ENCODE measurements at places on chromosomes 6 and 20.

- DNase-seq: no peak
These were observed 3.4 kb upstream of the DLL1 start for GRCh38 chr6:170294298-170294730.

DNA sequence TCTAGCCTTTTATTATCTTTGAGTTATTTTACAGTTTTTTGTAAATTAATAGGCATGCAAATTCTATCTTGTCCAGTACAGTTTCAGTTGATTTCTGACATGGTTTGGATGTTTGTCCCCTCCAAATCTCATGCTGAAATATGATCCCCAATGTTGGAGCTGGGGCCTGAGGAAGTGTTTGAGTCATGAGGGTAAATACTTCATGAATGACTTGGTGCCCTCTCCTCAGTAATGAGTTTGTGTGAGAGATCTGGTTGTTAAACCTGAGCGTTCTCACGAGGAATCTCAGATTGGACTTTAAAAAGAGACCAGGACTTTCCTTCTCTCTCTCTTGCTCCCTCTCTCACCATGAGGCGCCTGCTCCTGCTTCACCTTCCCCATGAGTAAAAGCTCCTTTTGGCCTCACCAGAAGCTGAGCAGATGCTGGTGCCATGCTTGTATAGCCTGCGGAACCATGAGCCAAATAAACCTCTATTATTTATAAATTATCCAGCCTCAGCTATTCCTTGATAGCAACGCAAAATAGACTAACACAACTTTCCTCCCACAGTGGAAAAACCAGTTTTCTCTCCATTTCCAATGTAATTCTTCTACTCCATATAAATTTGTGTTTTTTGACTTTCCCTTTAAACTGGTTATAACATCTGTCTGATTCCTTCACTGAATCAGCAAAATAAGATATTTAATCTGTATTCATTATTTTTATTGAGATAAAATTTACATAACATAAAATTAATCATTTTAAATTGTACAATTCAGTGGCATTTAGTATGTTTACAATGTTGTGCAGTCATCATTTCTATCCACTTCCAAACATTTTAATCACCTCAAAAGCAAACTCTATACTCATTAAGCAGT lies 78.7 kb upstream of the PRSS16 start:
- no peak for DNase-seq

- peak; percentile 67 for DNase-seq
These were observed 296.3 kb downstream of the LRFN2 start for GRCh38 chr6:40290816-40291215.

- DNase-seq: no peak
These were observed 8.2 kb downstream of the PPP1R14C start for GRCh38 chr6:150150821-150151646.

GRCh38 chr6:129686941-129687627 lies 22.9 kb downstream of the ARHGAP18 start:
- no peak for DNase-seq

GRCh38 chr20:19926591-19926990 lies 90.6 kb upstream of the NAA20 start:
- no peak for DNase-seq

GRCh38 chr20:37630993-37631392 lies 62.8 kb upstream of the CTNNBL1 start:
- no peak for DNase-seq

DNA sequence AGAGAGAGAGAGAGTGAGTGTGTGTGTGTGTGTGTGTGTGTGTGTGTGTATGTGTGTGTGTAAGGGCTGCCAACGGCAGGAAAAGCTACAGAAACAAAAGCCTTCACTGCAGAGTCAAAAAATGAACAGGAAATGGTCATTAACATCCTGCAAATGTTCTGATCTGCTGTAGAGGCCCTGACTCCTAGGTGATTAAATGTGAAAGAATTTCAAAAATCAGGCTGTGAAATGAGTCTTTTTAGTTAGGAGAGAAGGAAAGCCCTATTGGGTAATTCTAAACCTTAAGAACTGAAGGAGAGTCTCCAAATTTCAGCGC lies 166.5 kb upstream of the MYLIP start:
- DNase-seq: no peak

DNA sequence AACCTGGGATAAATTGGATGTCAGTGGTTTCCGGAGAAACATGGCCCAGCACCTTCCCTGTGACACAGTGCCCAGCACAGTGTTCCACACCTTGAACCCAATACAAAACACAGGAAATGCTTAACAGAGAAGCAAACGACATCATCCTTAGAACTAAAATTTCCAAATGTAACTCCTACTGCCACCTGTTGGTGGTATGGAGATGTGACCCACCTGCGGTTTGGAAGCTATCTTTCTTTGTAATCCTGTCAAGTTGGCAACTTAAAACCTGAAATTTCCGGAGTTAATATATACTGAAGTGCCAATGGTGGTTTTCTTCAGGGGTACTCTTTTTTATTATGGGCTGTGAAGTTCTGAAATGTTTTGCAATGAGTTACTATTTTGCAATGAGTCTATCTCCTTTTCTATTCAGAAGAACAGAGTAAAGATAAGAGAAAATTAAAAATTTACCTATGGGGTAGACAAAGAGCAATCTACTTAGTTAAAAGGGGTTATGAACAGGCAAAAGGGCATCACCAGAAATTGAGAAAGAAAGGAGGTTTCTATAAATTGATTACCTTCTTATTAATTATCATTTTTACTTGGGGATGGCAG lies 658.8 kb downstream of the PTPRT start:
- no peak for DNase-seq

DNA sequence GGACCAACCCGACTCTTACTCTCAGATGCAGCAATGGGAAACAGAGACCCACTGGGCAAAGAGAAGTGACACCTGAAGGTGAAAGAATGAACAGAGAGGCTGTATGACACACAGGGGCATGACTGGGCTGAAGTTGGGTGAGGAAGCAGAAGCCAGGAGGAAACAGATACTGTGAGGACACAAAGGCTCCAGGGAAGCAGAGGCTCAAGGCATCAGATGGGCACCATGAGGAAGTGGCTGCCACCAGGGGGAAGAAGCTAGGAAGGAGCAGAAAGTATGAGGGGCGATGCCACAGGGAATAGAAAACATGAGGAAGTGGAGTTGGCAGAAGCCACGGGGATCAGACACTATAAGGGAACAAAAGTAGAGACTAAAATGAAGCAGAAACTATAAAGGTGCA lies 30.9 kb upstream of the OCSTAMP start:
- DNase-seq: no peak

- no peak for DNase-seq
These were observed 91.1 kb downstream of the UST start for GRCh38 chr6:148837941-148838340.

DNA sequence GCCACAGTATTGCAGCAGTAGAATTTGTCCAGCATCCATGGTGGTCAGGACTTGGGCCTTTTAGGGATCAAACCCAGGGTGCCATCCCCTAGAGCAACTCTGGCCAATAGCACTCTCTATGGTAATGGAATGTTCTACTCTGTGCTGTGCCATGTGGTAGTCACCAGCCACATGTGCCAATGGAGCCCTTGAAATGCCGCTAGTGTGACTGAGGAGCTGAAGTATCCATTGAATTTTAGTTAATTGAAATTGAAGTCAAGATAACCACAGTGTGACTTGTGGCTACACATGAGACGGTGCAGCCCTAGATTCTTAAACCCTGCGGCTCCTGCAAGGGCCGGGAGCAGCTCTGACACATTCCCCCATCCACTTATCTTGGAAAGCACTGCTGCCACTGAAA lies 54.6 kb downstream of the SLC2A10 start:
- no peak for DNase-seq

GRCh38 chr20:47969426-47969825 lies 184.1 kb upstream of the SULF2 start:
- DNase-seq: no peak

DNA sequence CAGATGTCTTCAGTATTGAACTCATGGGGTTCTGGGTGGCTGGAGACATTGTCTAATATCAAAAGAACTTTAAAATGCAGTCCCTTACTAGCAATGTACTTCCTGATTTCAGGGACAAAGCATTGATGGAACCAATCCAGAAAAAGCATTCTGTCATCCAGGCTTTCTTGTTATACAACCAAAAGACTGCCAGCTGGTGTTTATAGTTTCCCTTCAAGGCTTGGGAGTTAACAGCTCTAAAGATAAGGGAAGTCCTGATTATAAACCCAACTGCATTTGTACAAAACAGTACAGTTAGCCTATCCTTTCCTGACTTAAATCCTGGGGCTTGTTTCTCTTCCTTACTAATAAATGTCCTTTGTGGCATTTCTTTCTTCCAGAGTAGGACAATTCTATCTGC lies 160.0 kb downstream of the COL21A1 start:
- no peak for DNase-seq

GRCh38 chr20:41278936-41279335 lies 38.6 kb downstream of the ZHX3 start:
- DNase-seq: no peak

DNA sequence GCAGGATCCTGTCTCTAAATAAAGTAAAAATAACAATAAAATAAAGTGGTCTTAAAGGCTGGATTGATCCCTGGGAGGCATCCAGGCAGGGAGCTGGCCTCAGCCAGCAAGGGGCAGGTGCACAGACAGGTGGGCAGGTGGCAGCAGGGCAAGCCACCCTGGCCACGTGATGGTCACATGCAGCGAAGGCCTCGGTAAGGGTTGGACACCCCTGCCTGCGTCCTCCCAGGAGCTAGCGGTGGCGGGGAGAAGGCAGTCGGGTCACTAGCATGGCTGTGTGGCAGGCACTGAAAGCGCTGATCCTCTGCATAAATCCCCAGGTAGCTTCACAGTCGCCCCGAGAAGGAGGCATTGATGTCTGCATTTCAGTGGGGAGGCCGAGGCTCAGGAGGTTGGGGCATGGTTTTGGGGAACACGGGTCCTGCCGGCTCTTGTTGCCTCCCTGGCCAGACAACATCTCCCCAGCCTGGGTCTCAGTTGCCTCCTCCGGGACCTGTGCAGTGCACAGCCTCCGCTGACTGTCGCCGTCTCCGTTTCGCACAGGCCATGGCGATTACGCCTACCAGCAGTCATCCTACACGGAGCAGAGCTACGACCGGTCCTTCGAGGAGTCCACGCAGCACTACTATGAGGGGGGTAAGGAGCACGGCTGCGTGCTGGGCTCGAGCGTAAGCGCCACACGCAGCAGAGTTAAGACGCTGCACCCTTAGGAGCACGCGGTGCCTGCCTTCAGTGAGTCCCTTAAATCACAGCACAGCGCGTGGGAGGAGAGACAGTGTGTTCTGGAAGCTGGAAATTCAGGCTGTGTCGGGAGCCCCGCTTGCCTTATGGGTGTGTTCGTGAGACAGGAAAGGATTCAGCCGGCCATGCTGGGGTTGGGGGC lies 17.7 kb upstream of the MTG2 start:
- no peak for DNase-seq

DNA sequence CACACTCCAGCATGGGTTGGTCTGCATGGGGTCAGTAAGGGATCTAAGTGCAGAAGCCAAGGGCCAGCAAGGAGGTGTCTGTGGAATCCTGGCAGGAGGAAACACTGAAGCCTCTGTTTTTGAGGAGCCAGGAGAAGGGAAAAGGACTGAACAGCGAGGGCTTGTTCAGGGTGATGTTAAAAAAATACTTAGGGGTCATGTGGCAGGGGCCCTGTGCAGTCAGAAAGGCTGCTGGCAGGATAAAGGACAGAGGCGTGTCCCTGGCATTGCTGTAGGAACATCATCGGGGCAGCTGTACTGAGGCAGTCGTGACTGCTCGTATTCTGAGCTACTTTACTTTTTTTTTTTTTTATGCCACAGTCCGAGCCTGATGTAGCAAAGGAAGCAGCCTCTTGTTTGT lies 127.1 kb upstream of the ZFP64 start:
- no peak for DNase-seq

- DNase-seq: no peak
These were observed 106.6 kb upstream of the BTN3A2 start for GRCh38 chr6:26258212-26258977.

DNA sequence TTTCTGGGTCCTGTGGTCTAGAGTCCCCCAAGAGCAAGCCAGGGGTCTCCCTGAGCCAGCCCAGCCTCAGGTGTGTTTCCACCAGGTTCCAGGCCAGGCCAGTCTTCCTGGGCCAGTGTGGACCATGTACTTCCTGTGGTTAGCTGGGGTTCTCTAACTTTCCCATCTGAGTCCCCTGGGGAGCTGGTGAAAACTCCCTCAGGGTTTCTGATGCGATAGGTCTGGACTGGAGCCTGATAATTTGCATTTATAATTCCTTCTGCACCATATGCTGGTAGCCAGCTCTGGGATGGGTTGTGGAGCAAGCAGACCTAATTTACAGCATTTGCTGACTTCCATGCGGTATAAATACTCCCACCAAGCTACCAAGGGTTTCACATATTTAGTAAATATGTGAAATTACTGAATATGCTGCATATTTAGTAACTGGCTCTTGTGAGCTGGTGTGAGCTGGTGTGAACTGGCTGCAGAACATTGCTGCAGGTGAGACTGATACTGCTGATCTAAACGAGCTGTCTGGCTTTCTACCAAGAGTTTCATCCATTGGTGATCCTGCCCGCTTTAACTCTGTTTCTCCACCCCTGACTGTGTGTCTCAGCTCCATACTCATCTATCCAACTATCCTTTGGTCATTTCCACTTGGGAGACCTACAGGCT lies 62.6 kb downstream of the RIN2 start:
- DNase-seq: no peak

GRCh38 chr6:42507901-42508300 lies 55.9 kb upstream of the UBR2 start:
- no peak for DNase-seq

GRCh38 chr20:51661609-51662178 lies 106.5 kb downstream of the ATP9A start:
- DNase-seq: no peak

- DNase-seq: no peak
These were observed 261.1 kb upstream of the CITED2 start for GRCh38 chr6:139635401-139636130.

- no peak for DNase-seq
These were observed 2.0 kb upstream of the COL10A1 start for GRCh38 chr6:116127771-116128493.

DNA sequence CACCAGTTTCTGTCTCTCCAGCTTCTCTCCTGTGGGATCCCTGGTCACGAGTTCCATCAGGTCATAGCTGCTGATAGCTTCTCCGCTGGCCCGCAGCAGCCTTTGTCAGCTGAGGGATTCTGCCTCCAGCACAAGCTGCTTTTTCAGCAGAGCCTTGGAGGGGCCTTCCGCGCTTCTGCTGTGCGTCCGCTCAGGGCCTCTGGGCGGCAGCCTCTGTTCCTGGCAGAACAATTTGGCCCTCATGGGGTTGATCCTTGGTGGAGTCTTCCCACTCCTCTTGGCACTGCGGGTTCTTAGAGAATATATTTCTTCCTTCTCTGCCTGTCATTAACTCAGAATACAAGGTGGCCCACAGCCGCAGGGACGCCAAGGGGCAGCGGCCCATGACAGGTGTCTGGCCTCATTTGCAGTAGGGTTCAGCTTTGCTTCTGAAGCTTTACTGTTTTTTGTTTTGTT lies 158.8 kb downstream of the DTNBP1 start:
- DNase-seq: no peak

- no peak for DNase-seq
These were observed 85.8 kb downstream of the ZFP64 start for GRCh38 chr20:52105442-52106422.

Data from NCI-H1436 treated with DMSO at 0.1 percent for 48 hours (cell line).